HCT116 (cell line): ENCODE measurements at places on chromosomes 7 and 10. TPM values are rescaled to one million over a fixed set of nuclear protein-coding genes. Genes with fewer than 3 reads are reported as not detected.

GRCh38 chr10:68684413-68684812, 36.6 kb upstream of the CCAR1 start:
- no peak for DNase-seq

DNA sequence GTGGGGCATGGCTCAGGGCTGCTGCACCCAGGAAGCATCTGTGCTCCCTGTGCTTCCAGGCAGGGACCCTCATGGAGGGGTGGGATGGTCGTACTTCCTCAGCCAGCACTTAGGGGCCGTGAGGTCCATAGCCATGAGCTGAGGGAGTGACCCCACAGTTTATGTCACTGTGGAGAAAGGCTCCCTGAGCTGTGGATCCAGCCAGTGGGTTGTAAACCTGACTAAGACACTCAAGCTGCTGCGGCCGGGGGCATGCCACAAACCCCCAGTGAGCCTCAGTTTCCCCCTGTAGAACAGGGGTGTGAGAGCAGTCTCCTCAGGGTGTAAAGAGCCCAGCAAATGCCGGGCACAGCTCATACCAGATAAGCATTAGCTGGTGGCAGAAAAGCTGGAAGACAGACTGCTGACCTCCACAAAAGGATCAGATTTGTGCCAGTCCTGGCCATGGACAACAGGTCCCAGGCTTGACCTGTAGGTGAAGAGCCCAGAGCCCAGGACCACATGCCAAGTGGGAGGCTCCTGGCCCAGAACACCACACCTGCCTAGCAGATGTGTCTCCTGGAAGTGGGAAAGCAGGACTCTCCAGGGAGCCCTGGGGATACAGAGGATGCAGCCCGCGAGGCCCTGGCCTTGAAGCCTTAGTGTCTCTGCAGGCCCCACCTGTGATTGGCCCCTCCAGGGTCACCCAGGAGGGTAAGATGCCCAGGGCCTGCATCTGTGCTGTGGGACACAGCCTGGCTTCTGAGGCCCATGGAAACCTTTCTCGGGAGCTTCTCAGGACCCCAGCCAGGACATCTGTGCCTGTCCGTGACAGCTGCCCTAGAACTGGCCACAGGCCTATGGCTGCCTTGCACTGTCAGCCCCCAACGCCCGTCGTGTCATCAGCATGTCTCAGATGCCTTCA, 78.1 kb upstream of the RET start:
- no peak for DNase-seq

GHRHR gene
- total RNA-seq = not detected

SLC18A3 gene
- not detected for total RNA-seq

RARRES2 gene
- total RNA-seq = 2.1 TPM

TPK1 gene
- 5.4 TPM for total RNA-seq

CACNA2D1 gene
- 0.27 TPM for total RNA-seq

FAM25G gene
- total RNA-seq = not detected

C7orf57 gene
- 0.15 TPM for total RNA-seq

ERVW-1 gene
- total RNA-seq = not detected
